ENCODE measurements at places on chromosomes 7 and 10.
A peak's percentile ranks its signal among the peaks of the same experiment; 100 is the strongest.

- no peak for DNase-seq
Measured at GRCh38 chr10:50336140-50336539, 84.8 kb upstream of the ASAH2 start.

DNA sequence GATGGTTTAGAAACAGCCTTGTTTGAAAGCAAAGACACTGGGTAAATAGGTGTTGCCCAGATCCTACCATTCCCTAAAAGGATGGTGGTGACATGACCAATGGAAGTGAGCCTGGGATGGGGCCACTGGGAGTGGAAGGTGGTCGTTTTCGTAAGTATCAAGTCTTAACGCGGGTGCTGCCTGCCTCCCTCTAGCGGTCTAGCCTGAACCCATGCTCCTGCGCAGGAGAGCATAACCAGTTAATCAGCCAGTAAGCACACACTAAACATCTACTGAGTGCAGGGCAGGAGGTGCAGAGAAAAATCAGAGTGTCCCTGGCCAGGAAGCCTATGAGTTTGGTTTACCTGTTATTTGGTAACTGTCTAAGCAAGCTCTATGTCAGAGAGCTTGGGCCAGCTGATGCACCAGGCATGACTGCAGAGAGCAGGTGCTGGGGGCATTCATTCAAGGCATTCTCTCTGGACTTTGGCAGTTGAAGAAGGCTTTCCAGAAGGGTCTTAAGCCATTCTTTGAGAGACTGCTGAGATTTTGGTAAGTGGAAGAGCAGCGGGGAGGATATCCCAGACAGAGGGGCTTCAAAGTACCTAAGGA, 930 bp downstream of the GARIN1A start:
- DNase-seq, result no peak

DNA sequence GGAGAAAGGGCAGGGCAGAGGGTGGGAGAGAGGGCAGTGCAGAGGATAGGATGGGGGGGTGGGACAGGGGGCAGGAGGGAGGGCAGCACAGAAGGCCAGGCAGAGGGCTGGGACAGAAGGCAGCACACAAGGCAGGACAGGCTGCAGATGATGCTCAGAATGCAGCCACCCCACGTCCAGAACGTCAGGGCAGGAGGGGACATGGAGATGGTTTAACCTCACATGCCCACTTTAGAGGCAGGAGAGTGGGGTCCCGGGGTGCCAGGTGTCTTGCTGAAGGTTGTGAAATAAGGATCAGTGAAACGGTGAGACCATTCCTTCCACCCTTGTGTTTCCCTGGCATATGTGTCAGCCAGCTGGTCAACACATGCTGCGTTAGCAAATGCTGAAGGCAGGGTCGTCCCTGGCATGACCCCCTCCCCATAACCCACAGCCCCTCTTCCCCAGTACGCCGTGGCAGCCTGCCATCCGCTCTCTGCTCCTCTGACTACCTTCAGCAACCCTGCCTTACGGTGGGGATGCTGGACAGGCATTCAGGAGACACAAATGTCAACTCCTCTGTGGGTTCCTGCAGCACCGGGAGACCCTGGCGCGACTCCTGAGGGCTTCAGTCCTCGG, 592.1 kb downstream of the DNAJB6 start:
- no peak for DNase-seq

DNA sequence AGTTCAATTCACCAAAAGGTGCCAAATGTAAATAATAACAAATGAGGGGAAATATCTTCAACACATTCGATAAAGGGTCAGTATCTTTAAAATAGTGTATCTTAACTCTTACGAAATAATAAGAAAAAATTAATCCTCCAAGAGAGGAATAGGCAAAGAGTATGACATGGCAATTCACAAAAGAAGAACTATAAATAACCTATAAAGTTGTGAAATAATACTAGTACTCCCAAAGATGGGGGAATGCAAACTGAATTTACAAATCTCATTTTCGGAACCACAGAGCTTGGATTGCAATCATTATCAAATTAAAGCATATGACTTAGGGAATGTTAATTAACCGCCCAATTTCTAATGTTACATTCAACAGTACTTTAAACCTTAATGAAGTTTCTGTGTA, 78.2 kb upstream of the TARP start:
- no peak for DNase-seq

DNA sequence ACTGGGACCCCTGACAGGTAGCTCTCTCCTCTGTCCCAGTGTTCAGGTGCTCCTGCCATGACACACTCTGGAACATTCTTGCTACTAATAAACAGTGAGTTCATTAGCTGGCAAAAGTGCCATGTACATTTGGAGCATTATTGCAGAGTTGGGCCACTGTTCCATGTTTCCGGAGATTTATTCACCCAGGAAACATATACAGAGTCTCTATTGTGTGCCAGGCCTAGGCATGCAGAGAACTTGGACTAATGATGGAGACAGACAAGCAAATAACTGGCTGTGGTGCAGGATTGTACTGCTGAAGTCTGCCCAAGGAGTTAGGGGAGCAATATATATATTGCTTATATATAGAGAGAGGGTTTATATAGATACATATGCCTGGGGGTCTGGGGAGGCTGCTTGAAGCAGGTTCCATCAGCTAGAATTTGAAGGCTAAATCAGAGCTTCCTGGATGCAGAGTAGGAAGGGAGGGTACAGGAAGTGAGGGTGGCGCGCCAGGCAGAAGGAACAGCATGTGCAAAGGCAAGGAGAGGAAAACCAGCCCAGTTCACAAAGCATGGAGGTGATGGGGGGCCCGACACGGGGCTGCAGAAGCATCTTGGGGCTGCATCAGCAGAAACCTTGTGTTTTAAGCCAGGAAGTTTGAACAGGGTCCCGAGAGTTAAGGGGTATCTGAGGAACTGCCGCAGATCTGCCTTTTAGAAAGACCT, 22.7 kb upstream of the EEPD1 start:
- DNase-seq, result no peak

DNA sequence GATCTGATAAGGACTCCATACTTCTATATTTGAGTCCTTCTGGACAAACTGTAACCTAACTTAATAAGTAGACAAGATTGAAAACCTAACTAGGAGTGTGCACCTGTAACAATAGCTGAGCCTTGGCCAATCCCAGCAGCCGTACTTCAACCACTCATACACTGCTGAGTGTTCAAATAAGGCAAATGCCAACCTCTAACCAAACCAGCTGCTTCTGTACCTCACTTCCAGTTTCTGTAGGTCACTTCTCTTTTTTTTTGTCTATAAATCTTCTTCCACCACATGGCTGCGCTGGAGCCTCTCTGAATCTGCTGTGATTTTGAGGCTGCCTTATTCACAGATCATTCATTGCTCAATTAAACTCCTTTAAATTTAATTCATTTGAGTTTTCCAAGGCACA, 753.2 kb downstream of the DNAJB9 start:
- DNase-seq, result no peak

- DNase-seq, result no peak
Measured at GRCh38 chr7:150341263-150342120, at the start of gene RARRES2. TSS of gene RARRES2 (minus strand) at chr7:150341629. CDS start at chr7:150340609, 1,020 bp downstream.

GRCh38 chr10:90504172-90504571, 353.7 kb downstream of the HTR7 start:
- DNase-seq, result no peak

DNA sequence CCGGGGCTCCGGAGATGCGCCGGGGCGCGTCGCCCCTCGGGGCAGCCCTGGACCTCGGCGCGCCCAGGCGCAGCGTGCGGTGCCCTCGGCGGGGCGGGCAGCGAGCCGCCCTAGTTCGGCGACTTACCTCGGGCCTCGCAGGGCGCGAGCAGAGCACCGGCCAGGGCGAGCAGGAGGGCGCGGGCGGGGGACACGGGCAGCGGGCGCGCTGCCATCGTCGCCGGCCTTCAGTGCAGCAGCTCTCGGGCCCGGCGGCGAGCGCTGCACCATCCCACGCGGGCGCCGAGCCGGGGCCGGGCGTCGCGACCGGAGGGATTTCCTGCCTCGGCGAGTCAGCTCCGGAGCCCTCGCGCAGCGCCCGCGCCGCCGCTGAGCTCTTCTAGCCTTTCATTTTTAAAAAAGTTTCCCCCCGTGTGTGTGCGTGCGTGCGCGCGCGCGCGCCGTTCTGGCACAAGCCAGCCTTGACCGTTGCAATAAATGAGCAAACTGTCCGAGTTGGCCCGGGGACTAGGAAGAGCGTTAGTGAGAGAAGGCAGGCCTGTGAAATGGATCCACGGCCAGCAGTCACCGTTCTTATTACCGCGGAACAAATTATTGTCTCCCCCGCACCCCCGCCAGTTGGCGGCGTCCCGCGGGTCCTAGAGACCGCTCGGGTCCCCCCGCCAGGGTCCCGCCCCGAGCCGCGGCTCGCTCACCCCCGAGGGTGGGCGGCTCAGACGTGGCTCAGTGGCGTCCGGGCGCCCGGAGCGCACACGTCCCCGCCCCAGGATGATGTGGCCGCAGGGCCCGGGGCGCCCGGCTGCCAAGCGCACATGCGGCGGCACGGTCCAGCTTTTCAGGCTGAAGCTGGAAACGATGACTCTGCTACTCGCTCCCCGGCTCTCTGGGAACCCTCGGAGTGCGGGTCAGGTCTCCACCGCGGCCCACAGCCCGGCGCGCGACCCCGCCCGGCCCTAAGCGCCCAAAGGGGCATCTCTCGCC, at the start of gene ADAM12:
ADAM12 (minus strand) TSS at position 547 of the 981 bp plus-strand sequence; CDS start at position 215, 332 bp downstream.
- no peak for DNase-seq

DNA sequence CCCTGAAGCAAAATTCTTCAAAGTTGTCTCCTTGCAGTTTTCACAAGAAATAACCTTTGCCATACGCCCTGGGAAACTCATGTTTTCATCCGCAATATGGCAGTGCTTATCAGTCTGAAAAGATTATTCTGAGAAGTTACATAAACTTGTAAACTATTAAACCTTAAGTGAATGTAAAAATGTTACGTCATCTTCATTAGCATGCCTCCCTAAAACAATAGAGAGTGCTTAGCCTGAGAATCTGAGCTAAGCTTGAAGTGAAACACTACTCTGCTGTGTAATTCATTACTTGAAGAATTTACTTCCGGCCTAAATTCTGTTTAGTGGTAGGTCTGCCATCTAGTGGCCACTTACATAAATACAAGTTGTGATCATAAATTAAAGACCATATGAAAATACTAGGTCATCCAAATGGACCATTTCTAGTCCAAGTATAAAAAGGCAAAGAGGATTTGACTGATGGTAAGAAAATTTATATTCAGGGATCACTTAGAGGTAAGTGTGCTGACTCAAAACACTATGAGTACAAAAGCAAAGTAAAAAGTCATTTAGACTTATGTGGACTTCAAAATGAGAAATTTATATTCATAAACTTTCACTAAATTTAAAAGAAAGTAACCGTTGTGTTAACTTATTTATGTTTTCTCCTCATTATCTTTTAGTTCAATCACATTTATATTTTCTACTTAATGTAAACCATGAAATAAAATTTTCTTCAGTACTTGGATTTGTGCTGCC, 745.1 kb upstream of the LRRTM3 start:
- no peak for DNase-seq

- no peak for DNase-seq
Measured at GRCh38 chr10:117652228-117653169, 110.0 kb downstream of the EMX2 start.

GRCh38 chr7:98051118-98051744, 55.4 kb upstream of the LMTK2 start:
- peak; percentile 18 for DNase-seq

DNA sequence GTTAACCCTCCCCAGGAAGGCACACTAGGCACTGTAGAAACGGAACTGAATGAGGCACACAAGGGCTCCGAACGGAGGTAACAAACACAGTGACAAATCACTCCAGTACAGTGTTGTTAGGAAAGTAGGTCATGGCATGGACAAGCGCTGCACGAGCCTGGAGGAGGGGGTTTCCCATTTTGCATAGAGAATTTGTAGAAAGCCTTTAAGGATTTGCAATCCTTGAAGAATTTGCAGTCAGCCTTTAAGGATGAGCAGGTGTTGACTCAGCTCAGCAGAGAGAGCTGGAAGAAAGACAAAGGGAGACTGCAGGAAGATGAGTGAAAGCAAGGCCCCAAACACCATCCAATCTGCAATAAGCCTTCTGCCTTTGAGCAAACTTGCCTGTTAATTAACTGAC, 51.1 kb upstream of the PPP1R3C start:
- DNase-seq, result no peak

DNA sequence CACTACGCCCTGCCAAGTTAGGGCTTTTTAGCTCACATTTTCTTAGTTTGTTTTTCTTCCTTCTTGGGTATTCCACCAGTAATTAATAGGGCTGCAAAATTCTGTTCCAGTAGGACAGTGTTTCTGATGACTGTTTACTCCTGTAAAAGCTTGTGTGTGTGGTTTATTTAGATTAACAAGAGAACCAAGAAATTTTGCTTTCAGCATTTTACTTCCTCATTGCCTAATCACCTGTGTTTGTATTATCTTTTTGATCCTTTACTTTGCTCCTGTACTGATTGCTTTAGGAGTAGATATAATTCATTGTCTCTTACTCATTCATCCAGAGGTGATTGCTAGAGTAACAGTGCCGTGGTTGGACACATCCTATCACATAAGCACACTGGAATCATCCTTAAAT, 27.7 kb downstream of the TDRD1 start:
- DNase-seq, result no peak

DNA sequence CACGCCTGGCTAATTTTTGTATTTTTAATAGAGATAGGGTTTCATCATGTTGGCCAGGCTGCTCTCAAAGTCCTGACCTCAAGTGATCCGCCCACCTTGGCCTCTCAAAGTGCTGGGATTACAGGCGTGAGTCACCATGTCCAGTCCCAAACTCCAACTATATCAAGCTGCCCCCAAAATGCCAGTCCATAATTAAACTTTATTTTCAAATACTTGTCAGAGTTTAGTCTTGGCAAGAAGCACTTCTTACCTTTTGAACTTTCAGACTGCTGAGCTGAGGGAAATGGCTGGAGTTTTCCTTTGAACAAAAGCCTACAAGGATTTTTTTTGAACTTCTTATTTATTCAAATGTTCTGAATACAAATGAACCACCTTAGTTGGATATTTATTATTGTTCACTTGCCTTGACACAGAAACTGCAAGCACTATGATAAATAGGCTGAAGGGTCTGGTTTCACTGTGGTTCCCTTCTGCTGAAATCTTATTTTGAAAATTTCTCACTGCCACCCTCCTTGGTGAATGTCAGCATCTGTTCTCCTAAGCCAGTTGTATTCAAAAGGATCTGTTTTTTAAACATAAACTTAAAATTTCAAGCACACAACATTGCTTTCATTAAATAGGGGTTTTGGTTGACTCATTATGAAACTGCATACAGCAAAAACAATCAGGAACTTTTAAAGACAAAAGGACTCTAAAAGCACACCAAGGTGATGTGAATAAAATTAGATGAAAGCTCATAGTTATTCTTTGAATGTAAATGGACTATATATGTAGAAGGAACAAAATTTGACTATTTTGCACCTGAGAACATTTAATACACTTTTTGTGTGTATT, 101.7 kb upstream of the SLC26A5 start:
- no peak for DNase-seq

GRCh38 chr10:29926693-29927048, 132.7 kb downstream of the JCAD start:
- DNase-seq, result no peak

- DNase-seq, result no peak
Measured at GRCh38 chr7:105131033-105131656, 117.1 kb downstream of the KMT2E start.

DNA sequence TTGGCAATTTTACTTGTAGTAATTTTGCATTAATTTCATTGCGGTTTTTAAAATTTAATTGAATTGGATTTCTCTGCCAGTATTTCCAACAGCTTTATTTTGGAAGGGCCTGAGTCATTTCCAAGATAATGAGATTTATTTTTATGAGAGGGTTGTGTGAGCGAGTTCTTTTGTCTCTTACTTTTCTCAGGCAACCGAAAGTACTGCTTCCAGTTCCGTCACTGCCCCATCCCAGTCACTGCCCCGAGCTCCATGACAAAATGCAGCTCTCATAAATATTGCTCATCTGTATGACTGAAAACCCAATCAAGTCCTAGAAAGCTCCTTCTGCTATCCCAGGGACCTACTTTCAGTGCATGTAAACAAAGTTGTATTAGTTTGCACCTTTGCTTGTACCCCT, 468.4 kb upstream of the SEMA3D start:
- no peak for DNase-seq

GRCh38 chr10:49175587-49176309, 12.4 kb downstream of the TMEM273 start:
- no peak for DNase-seq

Data from activated CD4-positive, CD25-positive, alpha-beta regulatory T cell (primary cell).